ENCODE measurements at places on chromosomes 4 and X. TPM values are rescaled to one million over a fixed set of nuclear protein-coding genes. Genes with fewer than 3 reads are reported as not detected.

PTPN13 gene
- total RNA-seq, result 5.2 TPM

PLCXD1 gene
- total RNA-seq, result 30.7 TPM

QRFPR gene
- total RNA-seq, result not detected

TRPC3 gene
- 0.08 TPM for total RNA-seq

GNRHR gene
- total RNA-seq, result not detected

CXorf49 gene
- total RNA-seq, result not detected

ITM2A gene
- total RNA-seq, result not detected

Data from A549 treated with ZK216348 at 1 μM for 4 hours (cell line).